ENCODE measurements at places on chromosomes 7 and 10.
A peak's percentile ranks its signal among the peaks of the same experiment; 100 is the strongest.

DNA sequence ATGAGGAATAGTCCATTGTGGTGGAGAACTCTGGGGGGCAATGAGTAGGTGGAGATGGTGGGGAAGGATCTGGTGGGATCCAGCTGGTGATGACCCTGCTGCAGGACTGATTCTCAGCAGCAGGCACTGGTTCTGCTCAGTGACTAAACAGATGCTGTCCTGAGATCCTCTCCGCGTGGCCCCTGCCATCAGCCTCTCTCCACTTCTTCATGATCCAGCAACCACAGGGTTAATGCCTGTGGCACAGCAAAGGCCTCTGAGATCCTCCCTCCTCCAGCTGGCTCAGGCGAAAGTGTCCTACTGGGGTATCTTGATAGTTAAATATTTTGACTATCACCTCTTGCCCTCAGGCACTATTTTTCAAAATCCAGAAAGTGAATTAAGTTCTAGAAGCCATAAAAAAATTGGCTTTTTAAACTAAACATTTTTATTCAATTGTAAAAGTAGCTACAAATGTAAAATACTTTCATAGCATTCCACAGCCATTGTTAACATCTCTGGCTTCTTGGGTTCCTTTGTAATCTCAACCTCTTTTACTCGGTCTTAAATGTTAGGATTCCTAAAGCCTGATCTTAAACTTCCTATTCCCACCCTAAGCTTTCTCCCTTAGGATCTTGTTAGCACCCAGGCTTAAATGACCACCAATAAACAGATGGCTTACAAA lies 13.1 kb downstream of the PLAU start:
- no peak for DNase-seq

- DNase-seq = no peak
These were observed 105.7 kb downstream of the RAPGEF5 start for GRCh38 chr7:22251281-22251680.

DNA sequence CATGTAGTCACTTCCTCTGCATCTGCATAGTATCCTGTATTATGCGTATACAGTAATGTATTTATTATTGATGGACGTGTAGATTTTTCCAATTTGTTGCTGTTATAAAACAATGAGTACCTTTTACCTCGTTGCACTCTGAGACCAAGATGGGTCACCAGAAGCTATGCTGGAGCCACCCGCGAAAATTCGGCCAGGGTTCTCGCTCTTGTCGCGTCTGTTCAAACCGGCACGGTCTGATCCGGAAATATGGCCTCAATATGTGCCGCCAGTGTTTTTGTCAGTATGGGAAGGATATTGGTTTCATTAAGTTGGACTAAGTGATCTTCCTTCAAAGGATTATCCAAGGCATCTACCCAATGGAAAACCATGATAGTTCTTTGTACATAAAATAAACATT lies 1.0 kb downstream of the PSMC2 start:
- no peak for DNase-seq

- peak; percentile 16 for DNase-seq
These were observed 182.3 kb upstream of the IMMP2L start for GRCh38 chr7:111744501-111745155.

DNA sequence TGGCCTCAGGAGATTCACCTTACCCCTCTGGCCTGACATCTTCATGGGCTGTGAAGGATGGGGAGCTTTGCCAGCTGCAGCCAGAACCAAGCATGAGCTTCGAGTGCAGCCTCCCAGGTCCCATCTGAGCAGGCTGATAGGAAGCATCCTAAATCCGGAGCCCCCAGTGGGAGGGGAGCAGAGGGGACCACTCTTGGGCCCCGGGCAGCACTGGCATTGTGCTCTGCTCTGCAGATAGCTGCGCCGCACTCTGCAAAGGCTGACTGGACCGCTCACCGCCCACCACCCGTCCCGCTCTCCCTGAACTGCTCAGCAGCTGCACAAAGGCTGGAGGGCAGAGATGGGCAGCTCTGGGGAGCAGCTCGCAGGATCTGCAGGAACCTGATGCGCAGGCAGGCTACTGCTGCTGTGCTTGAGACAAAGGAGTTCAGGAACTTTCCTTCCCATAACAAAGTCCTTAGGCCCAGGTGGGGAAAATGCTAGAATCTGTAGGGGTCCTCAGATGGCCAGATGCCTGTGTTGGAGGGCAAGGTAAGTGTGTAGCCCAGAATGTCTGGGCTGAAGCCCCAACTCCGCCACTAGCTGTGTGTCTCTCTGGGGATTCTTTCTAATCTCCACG lies 51.8 kb downstream of the ARHGAP22 start:
- DNase-seq = no peak
